ENCODE measurements at places on chromosomes 5 and 9.
A peak's percentile ranks its signal among the peaks of the same experiment; 100 is the strongest.

- DNase-seq, result no peak
Observed at GRCh38 chr9:84538879-84539278, 130.7 kb upstream of the NTRK2 start.

DNA sequence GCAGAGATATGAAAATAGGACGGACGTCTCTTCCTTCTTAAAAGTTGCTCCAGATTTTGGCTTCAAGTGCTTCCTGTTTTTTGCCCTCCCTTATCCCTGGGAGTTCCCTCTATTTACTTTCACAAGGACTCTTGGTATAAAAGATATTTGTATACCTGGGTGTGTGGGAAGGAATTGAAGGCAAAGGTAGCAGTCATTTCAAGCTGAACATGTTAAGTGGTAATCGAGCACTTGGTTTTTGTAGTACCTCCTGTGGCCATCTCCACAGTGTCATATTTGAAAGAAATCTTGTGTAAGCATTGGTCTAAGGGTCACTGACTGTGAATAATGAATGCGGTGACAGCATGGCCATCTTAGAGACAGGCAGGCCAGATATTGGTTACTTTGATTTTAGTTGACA lies 593.6 kb downstream of the MTRR start:
- no peak for DNase-seq

GRCh38 chr5:169667896-169668674 lies 31.0 kb downstream of the DOCK2 start:
- no peak for DNase-seq

GRCh38 chr9:71812385-71812784 lies 44.1 kb upstream of the CEMIP2 start:
- DNase-seq, result no peak

DNA sequence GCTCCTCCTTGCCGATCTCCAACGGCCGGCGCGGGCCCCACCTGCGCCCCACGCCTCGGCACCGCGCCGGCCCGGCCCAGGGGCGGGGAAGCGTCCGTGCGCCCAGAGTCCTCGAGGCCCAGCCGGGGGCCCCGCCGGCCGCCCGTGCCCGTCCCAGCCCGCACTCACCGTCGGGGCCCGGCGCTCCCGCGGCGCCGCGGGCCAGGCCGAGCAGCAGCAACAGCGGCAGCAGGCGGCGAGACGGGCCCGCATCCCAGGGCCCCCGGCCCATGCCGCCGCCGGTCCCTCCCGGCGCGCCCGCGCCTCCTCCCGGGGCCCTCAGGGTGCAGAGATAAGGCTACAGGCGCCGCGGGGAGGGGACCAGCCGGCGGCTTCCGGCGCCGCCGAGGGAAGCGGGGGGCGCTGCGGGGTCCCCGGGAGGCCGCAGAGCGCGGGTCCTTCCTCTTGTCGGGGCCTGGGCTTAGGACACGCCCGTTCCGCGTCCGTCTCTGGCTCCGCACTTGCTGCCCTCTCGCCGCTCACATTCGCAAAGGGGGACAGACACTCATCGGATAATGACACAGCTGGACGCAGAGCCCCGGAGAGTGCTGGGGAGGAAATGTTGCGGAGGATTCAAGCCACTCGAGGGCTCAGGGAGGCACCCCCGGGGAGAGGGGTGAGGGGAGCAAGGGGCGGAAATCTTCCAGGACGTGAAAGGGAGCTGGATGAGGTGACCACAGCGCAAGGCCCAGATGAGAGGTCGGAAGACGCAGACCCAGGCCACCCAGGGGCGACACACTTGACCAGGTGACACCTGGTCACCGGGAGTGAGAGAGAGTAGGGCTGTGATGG lies at the start of gene SUSD1:
Gene SUSD1, minus strand, starts transcription at position 333 of the 831 bp plus-strand sequence. Its CDS starts 62 bp downstream, at position 271.
- no peak for DNase-seq

DNA sequence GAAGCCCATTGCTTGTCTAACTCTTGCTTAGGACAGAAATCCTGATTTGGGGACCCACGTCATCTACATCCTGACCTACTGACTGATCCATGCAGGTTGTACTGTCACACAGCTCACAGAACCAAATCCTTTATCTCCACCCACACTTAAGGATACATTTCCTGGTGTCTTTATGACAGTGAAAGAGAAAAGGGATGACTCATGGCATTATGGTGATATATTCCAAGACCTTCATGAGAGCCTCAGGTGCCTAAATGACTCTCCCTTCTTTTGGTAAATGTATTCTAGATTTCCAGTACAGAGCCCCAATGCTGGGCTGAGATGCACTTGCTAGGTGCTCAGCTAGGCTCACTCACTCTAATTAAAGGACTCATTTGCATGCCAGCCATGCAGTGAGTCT lies 26.0 kb upstream of the DMRT2 start:
- no peak for DNase-seq

DNA sequence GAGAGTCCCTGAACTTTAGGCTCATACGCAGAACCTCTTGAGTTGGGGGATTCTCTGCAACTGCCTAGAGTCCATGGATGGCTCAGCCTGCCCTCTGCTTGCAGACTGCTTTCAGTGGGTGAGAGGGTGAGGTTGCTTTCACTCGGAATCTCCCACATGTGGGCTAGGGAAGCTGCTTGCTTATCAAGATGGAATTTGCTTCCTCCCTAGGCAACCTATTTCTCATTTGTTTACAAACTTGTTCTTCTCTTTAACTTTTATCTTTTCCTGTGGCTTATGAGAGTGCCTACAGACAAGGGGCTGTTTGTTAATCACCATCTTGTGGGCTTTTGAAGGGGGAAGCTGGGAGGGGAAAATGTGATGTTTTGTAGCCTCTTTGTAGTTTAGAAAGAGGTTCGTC lies 10.0 kb downstream of the TLE4 start:
- peak; percentile 61 for DNase-seq

GRCh38 chr5:141441571-141442170 lies 11.4 kb downstream of the PCDHGA12 start:
- DNase-seq, result no peak

DNA sequence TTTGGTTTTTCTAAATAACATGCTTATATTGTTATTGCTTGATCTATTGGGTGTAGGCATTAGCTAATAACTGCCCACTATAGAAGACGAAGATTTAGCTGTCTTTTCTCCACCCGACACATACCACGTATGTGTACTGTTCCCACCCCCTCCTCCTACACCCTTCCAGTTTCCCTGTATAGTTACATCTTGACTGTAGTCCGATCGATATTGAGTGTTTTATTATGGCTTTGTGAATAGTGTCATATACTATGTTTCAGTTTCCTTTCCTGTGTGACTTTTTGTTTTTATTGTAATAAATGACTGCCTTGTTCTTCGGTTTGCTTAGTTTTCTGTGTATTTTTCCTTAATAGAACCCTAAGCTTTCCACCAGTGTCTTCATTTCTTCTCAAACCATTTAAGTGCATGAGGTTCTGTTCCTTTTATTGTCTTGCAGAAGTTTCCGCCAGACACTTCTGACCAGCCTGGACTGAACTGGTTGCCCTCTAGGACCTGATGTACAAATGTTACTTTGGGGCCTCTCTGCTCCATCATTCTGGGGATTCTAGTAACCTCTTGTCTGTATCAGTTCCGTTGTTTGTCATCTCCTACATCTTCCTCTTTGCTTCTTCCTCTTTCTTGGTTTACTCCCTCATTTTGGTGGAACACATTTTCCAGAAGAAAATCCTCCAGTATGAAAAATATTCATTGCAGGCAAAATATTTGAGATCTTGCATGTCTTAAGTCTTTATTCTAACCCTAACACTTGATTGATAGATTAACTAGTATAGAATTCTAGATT lies 61.8 kb downstream of the PRKACG start:
- DNase-seq, result no peak

DNA sequence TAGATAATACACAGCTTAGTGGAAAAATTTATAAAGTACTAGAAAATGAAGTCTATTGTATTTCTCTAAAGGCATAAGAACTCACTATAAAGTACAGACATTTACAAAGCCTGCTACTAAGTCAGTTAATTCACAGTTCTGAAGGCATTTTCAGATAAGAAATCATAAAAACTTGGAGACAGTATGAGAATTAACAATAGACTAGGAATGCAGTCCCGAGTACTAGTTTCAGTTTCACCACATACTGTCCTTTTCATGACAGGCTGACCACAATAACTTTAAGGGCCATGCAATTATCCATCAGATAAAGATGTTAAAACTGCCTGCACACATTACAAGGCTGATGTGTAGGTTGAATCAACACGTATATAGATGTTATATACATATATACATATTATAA lies 362.6 kb upstream of the SMC2 start:
- no peak for DNase-seq

DNA sequence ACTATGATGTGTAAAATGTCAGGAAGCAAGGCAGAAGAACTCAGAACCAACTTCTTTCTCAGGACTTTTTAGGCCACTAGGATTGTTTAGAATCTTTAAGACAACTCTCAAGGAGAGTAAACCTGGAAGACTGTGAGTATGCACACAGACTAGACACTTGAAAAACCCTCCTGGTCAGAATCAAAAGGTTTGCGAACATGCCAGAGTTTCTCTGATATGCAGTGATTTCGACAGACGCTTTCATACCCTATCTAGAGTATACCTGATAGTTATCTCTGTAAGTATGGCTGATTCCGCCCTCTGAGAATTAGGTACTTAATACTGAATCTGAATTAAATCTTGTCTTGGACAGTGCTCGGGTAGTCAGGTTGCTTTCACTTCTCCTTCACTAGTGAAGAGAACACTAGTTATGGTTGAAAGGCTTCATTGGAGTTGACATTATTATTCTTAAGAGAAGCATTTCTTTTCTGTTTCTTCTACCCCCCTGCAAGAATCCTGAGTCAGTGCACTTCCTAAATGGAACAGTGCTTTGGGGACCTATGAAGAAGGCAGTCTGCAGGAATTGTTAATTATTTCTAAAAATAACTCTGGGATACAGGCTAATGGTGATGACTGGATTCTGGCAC lies 158.1 kb downstream of the HACD4 start:
- peak; percentile 64 for DNase-seq

DNA sequence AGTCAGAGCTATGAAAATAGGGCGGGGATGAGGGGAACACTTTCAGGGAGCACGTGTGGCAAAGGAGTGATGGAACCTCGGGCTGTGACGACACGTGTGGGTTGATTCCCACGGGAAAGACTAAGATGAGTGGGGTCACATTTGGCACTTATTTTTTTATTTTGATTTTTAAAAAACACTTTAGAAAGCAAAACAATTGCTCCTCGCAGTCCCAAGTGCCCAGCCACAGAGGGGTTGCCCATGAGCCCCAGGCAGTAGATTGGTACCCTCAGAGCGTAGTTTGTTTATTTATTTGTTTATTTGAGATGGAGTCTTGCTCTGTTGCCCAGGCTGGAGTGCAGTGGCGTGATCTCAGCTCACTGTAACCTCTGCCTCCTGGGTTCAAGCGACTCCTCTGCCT lies 69.7 kb downstream of the WNK2 start:
- DNase-seq, result no peak

- no peak for DNase-seq
Observed at GRCh38 chr5:103436656-103437055, 125.9 kb downstream of the NUDT12 start.

GRCh38 chr9:132364068-132364467 lies 9.3 kb upstream of the SETX start:
- DNase-seq, result no peak

GRCh38 chr5:95068289-95068910 lies 216.5 kb downstream of the MCTP1 start:
- DNase-seq, result no peak

- no peak for DNase-seq
Observed at GRCh38 chr5:154518438-154518867, 40.4 kb upstream of the HAND1 start.

DNA sequence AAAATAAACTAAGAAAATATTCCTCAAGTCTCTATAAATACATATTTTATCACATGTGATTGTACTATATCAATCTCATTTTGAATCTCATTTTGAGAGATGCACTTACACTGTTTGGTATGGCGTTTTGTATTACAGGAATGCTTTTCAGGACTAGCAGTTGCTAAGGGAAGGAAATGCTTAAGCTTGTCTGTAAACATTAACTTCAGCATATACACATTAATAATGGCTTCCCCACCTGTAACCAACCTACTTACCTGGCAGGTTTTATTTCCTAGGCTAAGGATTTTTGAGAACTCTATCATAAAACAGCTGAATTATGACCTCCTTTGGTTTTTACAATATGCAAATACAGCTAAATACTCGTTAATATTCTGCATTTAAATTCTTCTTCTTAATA lies 141.0 kb upstream of the GRHPR start:
- no peak for DNase-seq

DNA sequence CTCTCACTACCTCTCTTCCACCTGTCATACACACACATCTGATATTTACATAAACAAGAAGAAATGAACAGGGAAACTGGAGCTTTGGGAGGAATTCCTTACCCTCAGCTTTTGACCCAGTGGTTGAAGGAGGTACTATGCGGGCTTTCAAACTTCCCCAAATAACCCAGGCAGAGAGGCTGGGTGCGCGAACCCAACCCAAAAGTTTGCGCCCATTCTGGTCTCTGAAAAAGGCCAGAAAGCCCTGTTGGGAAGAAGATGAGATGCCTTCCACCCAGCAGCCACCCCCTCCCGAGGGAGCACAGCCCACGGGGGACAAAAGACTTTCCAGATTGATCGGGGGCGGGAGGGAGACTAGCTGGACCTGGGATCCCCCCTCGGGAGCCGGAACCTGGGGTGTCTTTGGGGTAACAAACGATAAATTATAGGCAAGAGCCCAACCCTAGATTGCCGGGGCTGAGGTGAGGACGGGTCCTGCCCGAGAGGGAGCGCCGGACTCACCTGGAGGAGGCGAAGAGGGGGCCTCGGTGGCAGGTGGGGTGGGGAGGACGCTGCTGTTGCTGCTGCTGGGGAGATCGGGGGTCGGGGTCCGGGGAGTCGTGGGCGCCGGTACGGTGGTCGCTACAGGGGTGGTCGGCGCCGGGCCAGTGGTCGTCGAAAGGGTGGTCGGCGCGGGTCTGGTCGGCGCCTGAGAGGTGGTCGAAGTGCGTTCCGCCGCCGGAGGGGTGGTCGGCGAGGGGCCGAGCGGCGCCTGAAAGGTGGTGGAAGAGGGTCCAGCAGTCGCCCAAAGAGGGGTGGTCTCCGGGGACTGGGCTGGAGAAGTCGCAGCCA lies 798 bp downstream of the MEGF9 start:
- no peak for DNase-seq

DNA sequence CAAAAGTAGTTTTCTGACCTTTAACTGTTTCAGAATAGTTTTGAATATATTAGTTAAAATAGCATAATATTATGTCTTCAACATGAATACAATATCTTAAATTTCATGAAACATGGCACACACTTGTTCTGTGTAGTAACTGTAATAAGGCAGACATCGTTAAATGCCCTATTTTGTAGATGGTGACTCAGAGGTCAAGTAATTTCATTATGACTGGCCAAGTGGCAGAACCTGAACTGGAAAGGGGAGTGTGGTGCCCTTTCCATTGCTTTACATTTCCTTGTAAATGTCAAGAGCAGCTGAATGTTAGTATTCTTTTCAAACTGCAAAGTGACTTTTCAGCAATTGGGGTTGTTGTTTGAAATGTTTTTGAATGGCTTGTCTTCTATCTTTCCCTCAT lies 201.2 kb upstream of the CDKN2B start:
- DNase-seq, result peak; percentile 23

- DNase-seq, result peak; percentile 88
Observed at GRCh38 chr5:135133698-135134515, 99.9 kb upstream of the PITX1 start.

DNA sequence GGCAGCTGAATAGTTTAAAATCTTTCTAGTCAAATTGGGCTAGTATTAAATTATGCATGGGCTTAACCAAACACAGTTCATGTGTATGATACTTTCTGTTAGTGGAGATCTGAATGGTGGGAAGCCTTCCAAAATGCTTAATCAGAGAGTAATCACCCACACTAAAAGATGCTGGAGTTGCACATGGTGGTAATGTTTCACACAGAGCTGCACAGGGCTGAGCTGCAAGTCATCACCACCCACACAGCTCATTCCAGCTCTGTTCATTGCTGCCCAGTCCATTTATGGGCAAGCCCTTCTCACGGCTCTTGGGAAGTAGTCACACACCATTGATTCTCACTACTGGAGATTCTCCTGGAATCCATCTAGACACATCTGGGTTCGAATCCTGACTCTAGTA lies 351.5 kb upstream of the KCNN2 start:
- DNase-seq, result no peak

Data from RCC 7860 (cell line).